ENCODE measurements at places on chromosomes 13 and 19.

DNA sequence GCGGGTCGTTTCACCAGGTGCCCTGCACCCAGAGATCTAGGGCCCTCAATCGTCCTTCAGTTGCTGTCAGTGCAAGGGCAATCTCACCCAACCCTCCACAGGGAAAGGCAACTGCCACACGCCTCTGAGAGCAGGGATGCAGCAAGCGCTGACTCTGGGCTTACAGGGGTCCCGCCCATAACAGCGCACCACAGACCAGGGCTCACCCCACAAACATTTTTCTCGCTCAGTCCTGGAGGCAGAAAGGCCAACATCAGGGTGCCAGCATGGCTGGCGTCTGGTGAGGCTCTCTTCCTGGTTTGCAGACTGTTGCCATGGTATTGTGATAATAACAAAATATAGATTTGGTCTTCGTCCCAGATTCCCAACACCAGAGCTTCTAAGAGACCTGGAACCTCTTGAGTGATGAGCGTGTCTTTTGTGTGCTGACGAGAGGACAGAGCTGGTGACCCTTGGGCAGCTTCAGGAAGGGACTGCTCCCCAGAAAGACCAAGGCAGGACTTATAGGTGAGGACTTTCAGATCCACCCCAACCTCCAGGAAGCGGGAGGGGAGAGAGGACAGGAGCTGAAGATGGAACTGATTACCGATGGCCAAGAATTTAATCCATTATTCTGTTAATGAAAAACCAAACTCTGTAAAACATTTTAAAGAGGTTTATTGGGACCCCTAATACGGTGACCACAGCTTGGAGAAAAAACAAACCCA lies 51.3 kb downstream of the C13orf46 start:
- H3K27ac ChIP-seq: no peak overlapping the region
- H3K36me3 ChIP-seq: no peaks in the 10 kb centered on the region
- peaks cover 11% of the 10 kb centered on the region for H3K27me3 ChIP-seq

GRCh38 chr19:27748551-27749152 lies 1464.3 kb downstream of the UQCRFS1 start:
- H3K4me1 ChIP-seq: no peaks in the 10 kb centered on the region
- H3K4me3 ChIP-seq: no peak overlapping the region

GRCh38 chr19:1567848-1568227 lies 287 bp downstream of the MEX3D start:
- H3K4me1 ChIP-seq: peaks cover 11% of the 10 kb centered on the region
- H3K27me3 ChIP-seq: peaks cover 13% of the 10 kb centered on the region
- H3K4me3 ChIP-seq: no peak overlapping the region

- H3K27ac ChIP-seq: no peak overlapping the region
- no peak overlapping the region for H3K4me3 ChIP-seq
- H3K36me3 ChIP-seq: no peaks in the 10 kb centered on the region
- H3K27me3 ChIP-seq: no peaks in the 10 kb centered on the region
- peaks cover 8% of the 10 kb centered on the region for H3K4me1 ChIP-seq
- DNase-seq: no peak
These were observed 9.5 kb upstream of the TLE5 start for GRCh38 chr19:3071768-3072167.

DNA sequence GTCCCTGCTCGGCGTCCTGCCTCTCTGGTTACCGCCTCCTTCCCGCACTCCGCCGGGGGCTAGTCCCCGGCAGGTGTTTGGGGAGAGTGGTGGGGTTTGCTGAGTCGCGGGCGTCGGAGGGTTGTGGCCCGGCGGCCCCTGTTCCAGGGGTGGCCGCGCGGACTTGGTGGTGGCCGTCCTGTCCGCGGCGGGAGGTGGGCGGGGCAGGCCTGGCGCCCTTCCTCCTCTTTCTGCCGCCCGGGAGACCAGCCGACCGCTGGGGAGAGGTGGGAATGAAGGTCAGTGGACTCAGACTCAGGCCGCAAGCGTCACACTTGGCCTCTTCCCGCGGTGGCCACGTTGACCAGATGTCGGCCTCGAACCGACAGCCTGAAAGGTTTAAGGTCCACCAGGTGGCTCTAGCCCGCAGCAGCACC lies 61.8 kb downstream of the ZNF723 start:
- no peak overlapping the region for H3K27ac ChIP-seq
- no peak for DNase-seq
- no peaks in the 10 kb centered on the region for H3K36me3 ChIP-seq

- H3K4me1 ChIP-seq: peaks cover 8% of the 10 kb centered on the region
- no peak overlapping the region for H3K4me3 ChIP-seq
- H3K27ac ChIP-seq: no peak overlapping the region
- DNase-seq: no peak
- peaks cover 41% of the 10 kb centered on the region for H3K36me3 ChIP-seq
These were observed 10.6 kb downstream of the RFC3 start for GRCh38 chr13:33828431-33829129.
